Effector CD4-positive, alpha-beta T cell (primary cell): ENCODE measurements at places on chromosomes 4 and X.

DNA sequence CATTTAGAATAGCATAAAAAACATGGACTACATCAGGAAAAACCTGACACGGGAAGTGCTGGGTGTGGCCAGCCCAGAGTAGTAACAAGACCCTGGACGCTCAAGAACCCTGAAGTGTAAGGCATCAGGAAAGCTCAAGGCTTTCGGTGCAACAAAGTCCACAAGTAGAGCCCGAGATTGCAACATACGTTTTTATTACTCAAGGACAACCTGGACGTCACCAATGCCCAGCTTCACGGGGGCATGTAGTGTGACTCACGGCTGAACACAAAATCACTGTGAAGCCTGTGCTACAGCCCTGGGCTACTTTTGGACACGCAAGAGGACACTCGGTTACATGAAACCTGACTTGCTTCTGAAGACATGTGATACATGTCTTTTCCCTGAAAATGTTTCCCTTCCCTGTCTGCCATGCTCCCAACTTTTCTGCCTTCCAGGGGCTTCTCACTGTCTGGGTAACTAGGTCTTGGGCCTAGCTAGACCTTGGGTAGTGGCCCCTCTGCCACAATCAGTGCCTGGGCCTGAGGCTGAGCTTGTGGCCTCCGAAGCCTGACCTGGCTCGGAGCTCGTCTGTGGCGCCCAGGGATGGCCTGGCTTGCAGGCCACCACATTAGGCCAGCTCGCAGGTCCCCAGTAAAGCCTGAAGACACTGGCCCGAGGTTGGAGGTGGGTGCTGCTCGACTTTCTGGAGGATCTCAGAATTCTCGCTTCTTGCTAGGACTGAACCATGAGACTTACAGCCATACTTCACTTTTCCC is 9.2 kb downstream of the IRAK1 start:
- no peak for DNase-seq

GRCh38 chr4:133866328-133866699 is 335.3 kb downstream of the PABPC4L start:
- DNase-seq: no peak

DNA sequence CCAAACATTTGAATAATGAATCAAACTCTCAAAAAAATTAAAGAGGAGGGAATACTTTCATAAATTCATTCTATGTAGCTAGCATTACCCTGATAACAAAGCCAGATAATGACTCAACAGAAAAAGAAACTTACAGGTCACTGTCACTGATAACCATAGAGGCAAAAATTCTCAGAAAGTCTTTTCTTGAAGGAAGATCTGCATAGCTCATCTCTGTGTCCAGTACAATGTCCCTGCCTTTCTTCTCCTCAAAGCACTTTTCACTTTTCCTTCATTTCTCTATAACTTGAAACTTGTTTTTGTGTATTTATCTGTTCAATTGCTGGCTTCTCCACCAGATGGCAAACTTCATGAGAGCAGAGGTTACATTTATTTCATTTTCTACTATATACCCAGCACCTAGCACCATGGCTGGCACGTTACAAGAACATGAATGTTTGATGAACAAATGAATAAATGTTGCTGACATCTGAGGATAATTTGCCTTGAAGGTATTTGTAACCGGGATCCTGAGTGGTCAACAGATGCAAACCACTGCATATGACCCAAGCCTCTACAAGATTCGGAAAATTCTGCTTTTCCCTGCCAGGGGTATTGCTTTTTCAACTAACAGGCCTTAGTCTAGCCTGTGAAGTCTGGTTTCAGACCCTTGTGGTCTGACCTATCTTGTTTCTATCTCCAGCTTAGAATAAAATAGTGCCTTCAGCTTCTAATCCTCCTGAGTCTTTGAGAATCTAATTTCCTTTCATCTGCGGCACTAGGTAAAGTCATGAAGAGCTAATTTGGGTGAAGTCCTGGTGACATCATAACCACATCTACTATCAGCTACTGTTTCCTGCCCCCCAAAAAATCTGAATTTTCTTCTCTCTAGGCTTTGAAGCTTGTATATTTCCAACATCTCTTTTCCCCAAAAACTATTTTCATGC is 52.5 kb upstream of the ANTXR2 start:
- DNase-seq: peak; percentile 10

GRCh38 chr4:14449308-14449707 is 553.0 kb upstream of the CPEB2 start:
- no peak for DNase-seq

DNA sequence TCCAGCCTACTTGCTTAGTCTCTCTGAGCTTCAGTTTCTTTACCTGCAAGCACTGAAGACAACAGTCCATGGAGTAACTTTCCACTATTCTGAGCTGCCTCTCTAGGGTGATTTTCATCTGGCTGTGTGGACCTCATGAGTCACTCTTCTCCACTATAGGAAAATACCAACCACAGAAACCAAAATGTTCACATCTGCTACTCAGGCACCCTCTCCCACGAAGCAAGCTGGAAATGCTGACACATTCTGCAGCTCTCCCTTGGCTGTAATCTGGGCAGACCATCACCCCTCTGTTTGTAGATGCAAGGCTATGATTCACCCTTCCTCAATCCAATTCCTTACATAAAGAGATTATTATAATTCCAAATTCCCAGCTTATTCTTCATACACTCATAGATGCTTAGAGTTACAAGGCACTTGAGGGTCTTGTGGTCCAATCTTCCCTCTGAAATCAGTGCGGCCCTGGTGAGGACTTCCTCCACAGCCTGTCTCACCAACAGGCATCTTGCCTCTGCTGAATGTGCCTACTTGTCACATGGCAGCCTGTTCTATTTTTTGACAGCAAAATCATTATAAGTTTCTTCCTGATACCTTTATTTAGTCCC is 97.0 kb upstream of the LNX1 start:
- DNase-seq: no peak

GRCh38 chr4:32128549-32128948 is 1408.4 kb downstream of the PCDH7 start:
- no peak for DNase-seq

DNA sequence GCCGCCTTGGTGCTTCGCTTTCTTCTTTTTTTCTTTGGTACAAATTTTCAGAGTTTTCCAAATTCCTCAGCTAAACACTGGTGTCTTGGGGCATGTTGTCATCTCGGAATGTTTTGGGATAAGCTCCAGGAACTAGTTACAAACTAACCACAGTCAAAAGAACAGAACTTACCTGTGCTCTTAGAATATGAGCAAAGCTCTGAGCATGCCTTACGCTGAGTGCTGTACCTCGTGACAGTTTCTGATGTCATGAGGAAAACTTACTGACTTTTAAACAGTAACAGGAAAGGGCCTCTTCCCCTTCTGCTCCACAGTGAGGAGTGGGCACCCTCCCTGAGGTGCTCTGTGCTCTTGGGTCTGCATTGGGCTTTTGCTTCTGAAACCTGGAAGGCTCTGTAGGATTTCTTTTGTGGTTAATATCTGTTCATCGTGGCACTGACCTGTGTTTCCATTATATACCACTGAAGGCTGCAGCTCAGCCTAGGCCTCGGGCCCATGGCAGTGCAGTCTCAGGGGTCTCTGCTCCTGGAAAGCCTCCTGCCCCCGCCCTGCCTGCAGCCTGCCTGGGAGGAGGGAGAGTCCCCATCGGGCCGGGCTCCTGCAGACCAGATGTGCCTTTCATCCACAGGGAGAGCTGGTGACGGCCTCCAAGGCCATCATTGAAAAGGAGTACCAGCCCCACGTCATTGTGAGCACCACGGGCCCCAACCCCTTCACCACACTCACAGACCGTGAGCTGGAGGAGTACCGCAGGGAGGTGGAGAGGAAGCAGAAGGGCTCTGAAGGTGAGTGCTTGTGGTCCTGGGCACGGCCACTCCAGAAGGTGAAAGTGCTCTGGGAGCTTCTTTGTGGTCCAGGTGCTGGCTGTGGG is 48.7 kb downstream of the NOP14 start:
- DNase-seq: no peak

- no peak for DNase-seq
These were observed 18.1 kb downstream of the OFD1 start for GRCh38 chrX:13752646-13753045.

GRCh38 chr4:168421671-168422070 is 58.6 kb downstream of the DDX60L start:
- no peak for DNase-seq

DNA sequence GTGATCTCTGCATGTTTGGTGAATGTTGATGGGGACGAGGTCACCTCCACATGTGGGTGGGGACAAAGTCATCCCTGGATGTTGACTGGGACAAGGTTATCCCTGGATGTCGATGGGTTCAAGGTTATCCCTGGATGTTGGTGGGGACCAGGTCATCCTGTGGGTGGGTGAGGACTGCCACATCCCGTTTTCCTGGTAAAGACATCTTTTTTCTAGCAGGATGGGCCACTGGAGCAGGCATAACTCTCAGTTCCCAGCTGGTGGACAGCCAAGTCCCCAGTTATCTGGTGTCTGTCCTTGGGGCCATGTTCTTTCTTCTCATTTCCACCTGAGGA is 28.3 kb upstream of the PLCXD1 start:
- no peak for DNase-seq

GRCh38 chr4:169239221-169239905 is 31.4 kb downstream of the SH3RF1 start:
- no peak for DNase-seq

DNA sequence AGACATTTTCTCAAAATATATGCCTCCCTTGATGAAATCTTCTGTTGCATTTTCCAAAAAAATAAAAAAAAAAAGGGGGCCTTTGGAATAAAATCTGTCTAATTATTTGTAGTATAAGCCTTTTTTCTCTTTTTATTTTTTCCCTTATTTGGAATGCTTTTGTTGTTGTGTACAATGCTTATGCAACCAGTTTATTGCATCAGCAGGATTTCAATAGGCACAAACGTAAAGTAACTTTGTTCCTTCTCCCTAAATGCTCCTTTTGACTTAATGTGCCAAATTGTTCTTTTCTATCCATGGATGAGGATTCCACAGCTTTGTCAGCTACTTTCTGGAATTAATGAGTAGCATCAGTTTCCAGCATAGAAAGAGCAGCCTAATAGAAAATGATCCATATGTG is 59.6 kb upstream of the HPGD start:
- DNase-seq: no peak
